Stimulated activated CD8-positive, alpha-beta memory T cell treated with anti-CD3 and anti-CD28 coated beads, Interleukin-7, amount 100 ng/mL, for 1 hour (primary cell): ENCODE measurements at places on chromosomes 1 and 21.

- DNase-seq = no peak
These were observed 373.9 kb downstream of the VAV3 start for GRCh38 chr1:107590900-107591622.

GRCh38 chr1:29379443-29380073 is 143.2 kb downstream of the PTPRU start:
- no peak for DNase-seq

GRCh38 chr1:83773059-83773458 is 225.9 kb downstream of the TTLL7 start:
- DNase-seq = no peak

- no peak for DNase-seq
These were observed 256.6 kb downstream of the CTH start for GRCh38 chr1:70667494-70668170.
